ENCODE measurements at places on chromosomes 3 and 15. TPM values are rescaled to one million over a fixed set of nuclear protein-coding genes. Genes with fewer than 3 reads are reported as not detected.

GOLGA6L7 gene
- total RNA-seq, result not detected

SNURF gene
- 23.6 TPM for total RNA-seq

CRYGS gene
- total RNA-seq, result 2.1 TPM

ACTC1 gene
- 860 TPM for total RNA-seq

DNA sequence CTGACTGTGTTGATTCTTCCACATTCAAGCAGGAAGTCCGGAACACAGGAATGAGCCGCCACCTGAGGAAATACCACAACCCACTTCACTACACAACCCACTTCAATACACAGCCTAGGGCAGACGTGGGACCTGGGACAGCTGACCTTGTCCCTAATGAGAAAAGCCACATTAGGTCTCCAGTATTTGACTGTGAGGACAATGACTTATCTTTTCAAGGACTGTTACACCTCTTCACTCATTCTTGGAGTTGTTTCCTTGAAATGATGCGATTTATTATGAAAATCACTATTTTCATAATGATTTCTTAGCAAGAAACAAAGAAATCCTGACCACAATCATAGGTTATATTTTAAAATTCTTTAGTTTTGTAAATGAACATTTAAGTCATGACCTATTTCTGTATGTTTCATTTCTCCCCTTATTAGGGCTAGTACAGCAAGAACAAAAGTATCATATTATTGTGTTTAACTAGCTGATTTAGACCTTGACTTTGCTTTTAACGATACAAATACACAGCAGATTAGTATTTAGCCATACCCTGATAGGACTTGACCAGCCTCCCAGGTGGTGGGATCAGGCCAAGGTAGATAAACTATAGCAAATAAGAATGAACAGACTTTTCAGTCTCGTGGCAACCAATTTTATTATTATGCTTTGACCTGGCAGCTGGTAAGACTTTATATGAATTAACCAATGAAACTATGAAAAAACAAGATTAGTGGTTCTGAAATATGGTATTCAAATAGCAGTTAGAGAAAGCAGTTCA is 6.0 kb downstream of the RAB27A start:
- no peak for DNase-seq

- no peak for DNase-seq
Measured at GRCh38 chr3:126316031-126316461, 41.2 kb downstream of the KLF15 start.

DNA sequence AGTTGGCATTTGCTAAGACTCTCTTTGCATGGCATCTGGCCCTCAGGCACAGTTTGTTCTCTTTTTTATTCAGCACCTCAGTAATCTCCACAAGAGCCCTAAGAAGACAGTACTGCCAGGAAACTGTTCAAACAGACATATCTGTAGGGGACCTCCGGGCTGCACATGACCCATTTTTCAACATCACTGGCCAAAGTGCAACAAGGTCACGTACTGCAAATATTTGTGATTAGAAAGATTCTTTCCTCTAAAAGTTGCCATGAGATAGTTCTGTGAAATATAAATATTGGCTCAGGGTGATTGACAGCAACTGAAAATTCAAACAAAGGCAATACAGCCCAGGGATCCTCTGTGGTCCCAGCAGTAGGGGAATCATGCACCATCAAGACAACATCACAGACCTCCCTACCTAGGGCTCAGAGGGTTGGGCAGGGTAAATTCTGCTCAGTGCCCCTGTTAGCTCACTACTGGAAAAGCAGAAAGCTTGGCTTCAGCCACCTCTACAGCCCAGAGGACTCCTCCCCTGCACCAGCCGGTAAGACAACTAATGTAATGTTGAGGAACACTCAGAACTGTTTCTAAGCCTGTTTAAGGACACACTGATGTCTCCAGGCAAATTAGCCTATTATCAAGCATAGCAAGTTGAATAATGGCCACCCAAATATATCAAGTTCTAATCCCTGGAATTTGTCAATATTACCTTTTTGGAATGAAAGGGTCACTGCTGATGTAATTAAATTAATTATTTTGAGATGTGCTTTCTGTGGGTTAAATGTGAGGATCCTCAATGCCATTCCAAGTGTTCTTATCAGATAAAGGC is 117.4 kb upstream of the LPP start:
- no peak for DNase-seq

- DNase-seq, result no peak
Measured at GRCh38 chr15:75523011-75523410, 56.1 kb downstream of the PTPN9 start.

DNA sequence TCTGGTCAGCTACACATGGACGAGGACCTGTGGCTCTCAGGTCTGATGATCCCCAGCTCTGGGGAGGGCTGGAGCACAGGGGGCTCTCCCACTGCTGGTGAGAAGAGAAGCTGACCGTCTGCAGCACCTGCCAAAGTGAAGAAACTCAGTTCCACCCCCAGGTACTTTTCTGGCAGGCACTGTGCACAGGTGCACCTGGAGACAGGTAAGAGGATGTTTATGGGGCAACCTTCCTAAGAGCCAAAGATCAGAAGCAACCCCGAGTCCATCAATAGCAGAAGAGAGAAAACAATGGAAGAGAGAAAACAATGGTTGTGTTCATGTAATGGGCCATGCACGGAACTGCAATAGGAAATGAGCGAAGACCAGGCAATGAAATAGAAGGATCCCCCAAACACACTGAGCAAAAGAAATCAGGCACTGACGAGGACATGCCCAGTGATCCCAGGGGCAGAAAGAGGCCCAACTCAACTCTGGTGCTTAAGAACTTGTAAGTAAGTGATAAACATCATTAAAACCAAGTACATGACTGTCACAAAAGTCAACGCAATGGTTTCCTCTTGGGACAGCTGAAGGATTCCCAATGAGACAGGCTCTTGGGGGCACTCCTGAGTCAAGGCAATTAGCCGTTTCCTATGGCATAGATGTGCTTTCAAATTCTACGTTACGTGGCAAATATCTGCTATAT is 95.0 kb upstream of the ALDH1A3 start:
- no peak for DNase-seq

- peak; percentile 51 for DNase-seq
Measured at GRCh38 chr3:183766745-183767606, 58.4 kb downstream of the MAP6D1 start.

DNA sequence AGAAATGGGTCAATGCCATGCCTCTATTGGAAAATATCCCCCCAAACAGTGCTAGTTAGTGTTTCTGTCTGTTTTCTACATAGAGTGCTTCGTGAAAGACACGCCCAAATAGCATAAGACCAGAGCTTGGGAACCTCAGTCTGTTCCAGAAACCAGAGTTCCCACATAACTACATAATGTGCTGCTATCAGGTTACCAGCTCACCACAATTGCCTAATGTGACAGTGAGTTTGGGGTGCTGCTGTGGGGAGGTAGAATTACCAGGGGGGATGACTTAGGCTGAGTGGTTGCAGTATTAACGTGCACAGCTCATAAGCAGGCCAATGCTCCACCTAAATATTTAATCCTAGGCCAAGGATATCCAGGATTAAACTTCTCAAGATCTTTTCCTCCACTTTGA is 39.2 kb downstream of the DUT start:
- peak; percentile 95 for DNase-seq

GRCh38 chr3:139455855-139456254 is 20.5 kb downstream of the RBP2 start:
- no peak for DNase-seq

DNA sequence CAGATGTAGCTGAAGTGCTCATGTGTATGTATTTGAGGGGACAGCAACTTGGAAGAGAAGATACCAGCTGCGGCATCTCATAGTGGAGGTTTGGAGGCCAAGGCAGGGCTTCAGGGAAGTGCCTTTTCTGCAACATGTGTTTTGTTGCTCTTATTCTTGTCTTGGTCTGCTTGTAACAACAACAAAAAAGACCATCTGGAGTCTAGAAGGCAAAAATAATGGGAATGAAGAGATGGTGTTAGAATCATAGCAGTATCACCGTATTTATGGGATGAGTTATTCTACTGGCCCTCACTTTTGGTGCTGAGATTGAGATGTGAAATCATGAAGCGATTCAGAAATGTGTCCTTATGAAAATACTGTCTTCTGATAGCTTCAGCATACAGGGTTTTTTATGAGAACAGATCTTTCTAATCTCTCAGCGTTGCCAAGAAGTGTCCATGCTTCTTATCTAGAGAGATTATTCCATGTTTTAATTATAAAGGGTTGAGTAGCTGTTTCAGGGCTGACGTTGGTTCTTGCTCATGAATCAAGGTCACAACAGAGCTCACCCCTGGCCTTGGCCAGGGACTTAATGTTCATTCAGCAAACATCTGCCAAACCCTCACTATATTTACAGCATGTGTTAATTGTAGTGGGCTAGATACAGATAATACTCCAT is 58.0 kb downstream of the ITPR1 start:
- DNase-seq, result no peak

DNA sequence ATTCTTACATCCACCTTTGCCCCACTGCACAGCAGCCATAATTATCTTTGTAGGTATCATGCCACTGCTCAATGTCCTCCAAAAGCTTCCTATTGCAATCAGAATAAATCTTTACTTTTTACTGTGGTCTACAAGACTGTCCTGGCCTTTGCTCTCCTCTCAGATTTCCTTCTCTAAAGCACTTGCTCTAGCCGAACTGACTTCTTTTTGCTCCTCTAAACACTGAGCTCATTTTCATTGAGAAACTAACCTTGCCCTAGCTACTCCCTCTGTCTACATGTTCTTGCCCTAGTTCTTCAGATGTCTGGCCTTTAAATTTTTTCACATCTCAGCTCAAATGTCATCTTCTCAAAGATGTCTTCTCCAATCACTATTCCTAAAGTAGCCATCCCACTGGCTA is 342.8 kb downstream of the TBC1D5 start:
- no peak for DNase-seq

- DNase-seq, result peak; percentile 71
Measured at GRCh38 chr3:190017521-190018288, 103.0 kb downstream of the P3H2 start.

- no peak for DNase-seq
Measured at GRCh38 chr15:74802862-74803447, 9.7 kb upstream of the LMAN1L start.

GRCh38 chr3:85570819-85571218 is 612.0 kb downstream of the CADM2 start:
- DNase-seq, result no peak

GRCh38 chr3:100261485-100261903 is 702 bp downstream of the TBC1D23 start:
- no peak for DNase-seq

DNA sequence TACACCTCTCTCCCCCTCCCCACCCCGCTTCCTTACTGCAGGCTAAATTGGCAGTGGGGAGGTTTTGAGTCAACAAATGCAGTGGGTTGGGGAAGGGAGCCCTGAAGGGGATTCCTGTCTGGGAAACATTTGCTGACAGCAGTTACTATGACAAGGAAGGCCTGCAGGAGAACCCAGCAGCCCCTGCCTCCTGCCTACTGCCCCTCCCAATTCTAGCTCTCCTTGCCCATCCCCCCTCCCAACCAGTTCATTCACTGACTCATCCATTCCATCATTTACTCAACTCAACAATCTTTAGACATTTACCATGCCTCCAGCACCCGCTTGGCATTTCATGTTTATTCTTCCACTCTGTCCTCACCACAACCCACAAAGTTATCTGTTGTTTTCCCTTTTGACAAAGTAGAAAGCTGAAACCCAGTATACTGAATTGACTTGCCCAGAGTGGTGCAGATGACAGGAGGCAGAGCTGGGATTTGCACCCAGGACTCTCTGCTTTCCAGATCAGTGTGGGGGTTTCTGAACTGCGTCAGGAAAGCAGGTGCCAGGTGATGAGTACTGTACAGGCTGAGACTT is 75.0 kb downstream of the MAGEF1 start:
- peak; percentile 84 for DNase-seq

DNA sequence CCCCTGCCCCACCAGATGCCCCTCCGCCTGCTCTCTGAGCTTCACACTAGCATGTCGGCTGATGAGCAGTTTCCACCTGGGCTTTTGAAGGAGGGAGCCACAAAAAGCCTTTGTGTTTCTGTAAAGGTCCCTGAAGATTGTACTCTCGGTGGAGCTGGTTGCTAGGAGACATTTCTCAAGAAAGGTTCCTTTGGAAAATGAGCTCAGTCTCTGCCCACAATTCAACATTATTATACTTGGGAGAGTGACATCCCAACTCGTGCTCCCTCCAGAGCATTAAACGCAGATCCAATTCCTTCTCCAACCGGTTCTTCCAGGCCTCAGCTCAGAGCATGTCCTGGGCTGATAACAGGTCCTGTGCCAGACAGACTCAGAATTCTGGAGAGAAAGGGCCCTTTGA is 26.8 kb upstream of the FAM107A start:
- DNase-seq, result no peak

DNA sequence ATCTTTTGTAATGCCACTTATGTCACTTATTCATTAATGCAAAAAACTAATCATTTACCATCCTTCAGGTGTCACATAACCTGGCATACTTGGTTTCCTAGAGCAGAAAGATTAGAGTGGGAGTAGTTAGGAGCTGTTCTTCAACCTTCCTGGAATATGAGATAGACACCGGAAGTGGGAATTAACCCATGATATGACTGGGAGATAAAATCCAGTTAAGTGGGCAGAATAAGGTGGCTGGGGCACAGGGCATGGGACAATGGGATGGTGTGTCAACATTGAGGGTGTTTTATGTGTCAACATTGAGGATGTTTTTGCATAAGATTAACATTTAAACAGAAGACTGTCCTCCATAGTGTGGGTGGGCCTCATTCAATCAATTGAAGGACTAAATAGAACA is 94.3 kb upstream of the CBLB start:
- no peak for DNase-seq

- no peak for DNase-seq
Measured at GRCh38 chr3:82494977-82495489, 733.6 kb upstream of the GBE1 start.

DNA sequence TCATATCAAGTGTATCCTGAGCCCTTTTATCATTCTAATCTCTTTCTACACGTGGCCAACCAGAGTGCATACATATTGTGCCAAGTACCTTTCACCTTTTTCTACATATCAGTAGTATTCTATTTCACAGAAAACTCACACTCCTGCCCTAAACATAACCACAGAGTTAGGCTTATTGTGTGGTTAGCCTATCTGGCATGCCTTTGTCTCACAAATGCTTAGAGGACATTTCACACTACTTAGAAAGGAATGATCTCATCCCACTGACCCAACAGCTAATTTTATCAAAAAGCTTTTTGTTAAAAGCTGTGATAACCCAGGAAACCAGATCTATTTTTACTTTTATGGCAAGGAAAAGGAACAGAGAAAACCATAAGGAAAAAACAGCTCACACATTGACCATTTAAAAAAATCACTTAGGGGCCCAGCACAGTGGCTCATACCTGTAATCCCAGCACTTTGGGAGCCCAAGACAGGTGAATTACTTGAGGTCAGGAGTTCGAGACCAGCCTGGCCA is 17.8 kb upstream of the MAP4 start:
- peak; percentile 97 for DNase-seq

- no peak for DNase-seq
Measured at GRCh38 chr3:106714400-106714799, 662.8 kb upstream of the CCDC54 start.

- DNase-seq, result no peak
Measured at GRCh38 chr3:142987080-142987700, 14.2 kb upstream of the U2SURP start.

- peak; percentile 61 for DNase-seq
Measured at GRCh38 chr3:71087143-71088018, 496.1 kb downstream of the FOXP1 start.
